Melanocyte of skin (primary cell): ENCODE measurements at places on chromosomes 3 and 15. TPM values are rescaled to one million over a fixed set of nuclear protein-coding genes. Genes with fewer than 3 reads are reported as not detected.

Gene AADACL2
- not detected in 2 replicates for total RNA-seq

Gene GABRB3
- total RNA-seq = 1.0 and 2.2 TPM in 2 replicates

Gene KNSTRN
- 105 and 115 TPM in 2 replicates for total RNA-seq

Gene MRAS
- 47.8 and 53.4 TPM in 2 replicates for total RNA-seq

Gene DAPK2
- total RNA-seq = 0.77 and 1.00 TPM in 2 replicates

Gene PLSCR2
- total RNA-seq = 0.33 TPM in 1 of 2 replicates, not detected in the other

Gene TMEM108
- under 0.01 and 0.15 TPM in 2 replicates for total RNA-seq

Gene CASR
- total RNA-seq = not detected in 2 replicates

Gene CD80
- total RNA-seq = not detected in 2 replicates

Gene RBPMS2
- under 0.01 and 0.15 TPM in 2 replicates for total RNA-seq

Gene FGF12
- 0.36 and 0.69 TPM in 2 replicates for total RNA-seq

Gene ARL8B
- total RNA-seq = 75.9 and 94.2 TPM in 2 replicates

Gene TRIM42
- total RNA-seq = not detected in 2 replicates

Gene DOCK3
- under 0.01 TPM in 1 of 2 replicates, not detected in the other for total RNA-seq
